ENCODE measurements at places on chromosomes 7 and 10.
A peak's percentile ranks its signal among the peaks of the same experiment; 100 is the strongest.

GRCh38 chr10:86758189-86759072 is 2.0 kb downstream of the BMPR1A start:
- no peak for DNase-seq

DNA sequence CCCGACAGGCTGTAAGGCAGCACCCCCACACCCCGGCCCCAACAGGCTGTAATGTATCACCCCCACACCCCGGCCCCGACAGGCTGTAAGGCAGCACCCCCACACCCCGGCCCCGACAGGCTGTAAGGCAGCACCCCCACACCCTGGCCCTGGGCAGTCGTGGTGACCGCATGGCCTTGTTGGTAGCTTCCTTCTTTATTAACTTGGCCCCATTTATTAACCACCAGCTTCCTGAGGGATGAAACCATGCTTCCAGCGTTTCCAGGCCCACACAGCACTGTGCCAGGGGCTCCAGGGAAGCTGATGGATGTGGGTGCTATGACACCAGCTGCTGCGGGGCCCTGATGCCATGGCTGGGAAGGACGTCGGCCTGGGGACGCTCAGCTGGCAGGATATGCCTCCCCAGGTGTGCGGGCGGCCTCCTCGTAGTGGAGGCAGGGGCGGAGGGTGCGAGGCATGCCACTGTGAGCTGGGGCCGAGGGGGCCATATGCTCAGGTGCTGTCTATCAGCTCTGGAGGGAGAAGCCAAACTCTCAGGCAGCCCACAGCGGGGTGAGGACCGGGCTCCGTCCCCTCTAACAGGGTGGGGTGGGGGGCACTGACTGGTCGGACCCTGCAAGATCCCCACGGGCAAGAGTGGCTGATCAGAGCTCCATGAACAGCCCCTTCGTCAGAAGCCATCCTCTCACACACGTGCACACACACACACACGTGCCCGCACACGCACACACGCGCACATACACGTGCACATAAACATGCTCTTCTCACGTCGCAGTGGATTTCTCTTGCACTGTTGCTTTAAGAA is 311.0 kb downstream of the PTPRN2 start:
- DNase-seq: no peak

DNA sequence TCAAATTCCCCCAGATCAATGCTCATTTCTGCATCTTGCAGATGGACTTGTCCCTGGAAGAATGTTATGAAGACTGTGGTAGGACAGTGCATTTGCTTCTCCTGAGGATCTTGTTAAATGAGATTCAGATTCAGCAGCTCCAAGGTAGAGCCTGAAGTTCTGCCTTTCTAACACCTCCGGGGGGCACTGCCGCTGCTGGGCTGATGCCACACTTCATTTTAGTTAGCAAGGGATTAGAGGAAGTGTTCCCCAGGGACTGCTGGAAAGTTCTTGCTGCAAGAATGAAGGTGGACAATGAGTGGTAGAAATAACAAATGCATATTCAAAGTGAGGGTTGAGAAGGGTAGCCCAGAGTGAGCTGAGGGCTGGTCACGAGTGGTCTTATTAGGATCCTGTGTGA is 434.3 kb upstream of the AKR1E2 start:
- no peak for DNase-seq

- DNase-seq: no peak
Observed at GRCh38 chr7:115094163-115094562, 172.3 kb downstream of the MDFIC start.

GRCh38 chr10:69426376-69426727 is 9.6 kb upstream of the TACR2 start:
- no peak for DNase-seq

- no peak for DNase-seq
Observed at GRCh38 chr7:79823246-79823951, 311.2 kb upstream of the GNAI1 start.

DNA sequence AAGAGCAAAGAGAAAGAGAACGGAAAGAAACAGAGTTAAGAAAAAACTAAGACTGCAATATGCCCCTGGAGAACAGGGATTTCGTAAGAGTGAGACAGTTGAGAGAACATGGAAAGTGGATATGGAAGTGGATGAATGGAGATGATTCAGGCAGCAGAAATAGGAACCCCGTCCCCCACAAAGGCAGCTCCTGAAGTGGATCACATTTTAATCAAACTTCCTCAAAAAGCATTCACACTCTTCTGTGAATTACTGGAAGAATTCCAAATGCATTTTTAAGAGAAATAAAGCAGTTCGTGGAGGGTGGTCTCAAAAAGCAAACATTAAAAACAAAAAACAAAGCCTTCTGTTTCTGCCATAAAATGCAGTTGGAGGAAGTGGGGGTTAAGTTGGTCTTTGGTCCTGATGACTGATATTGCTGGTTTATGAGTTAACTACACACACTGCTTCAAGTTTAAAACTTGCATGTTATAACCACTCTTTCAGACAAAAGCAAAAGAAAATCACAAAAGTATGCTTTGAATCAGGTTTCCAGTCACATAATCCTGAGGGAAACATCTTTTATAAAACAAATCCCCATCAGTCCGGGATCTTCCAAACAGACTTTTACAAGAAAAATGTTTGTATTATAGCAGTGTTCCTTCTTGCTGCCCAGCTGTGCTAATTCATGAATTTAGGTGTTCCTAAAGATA is 214.3 kb downstream of the FANK1 start:
- DNase-seq: no peak

- DNase-seq: no peak
Observed at GRCh38 chr10:100980311-100980710, 7.0 kb downstream of the MRPL43 start.

DNA sequence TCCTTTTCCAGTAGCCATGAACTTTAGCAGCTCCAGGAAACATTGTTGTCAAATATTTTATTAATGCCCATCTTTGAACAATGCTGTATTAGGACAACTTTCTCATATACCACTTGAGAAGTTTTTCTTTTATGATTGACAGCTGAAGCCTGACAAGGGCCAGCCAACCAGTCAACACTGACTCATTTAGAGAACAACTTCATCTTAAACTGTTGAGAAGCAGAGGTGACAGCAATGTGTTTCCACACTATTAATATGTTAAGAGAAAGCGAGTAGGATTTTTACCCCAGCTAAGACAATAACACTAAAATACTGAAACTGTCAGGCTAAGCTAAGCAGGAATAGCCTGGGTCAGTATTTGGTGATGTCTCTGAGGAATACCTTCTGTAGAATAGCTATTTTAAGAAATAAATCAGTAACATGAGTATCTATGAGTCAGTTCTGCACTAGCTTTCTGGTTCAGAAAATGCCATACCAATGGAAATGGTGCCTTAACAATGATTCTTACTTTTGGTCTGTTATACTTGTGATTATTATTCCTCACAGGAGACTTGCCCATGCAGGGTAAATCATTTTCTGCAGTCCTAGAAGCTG is 168.8 kb upstream of the POT1 start:
- DNase-seq: no peak

DNA sequence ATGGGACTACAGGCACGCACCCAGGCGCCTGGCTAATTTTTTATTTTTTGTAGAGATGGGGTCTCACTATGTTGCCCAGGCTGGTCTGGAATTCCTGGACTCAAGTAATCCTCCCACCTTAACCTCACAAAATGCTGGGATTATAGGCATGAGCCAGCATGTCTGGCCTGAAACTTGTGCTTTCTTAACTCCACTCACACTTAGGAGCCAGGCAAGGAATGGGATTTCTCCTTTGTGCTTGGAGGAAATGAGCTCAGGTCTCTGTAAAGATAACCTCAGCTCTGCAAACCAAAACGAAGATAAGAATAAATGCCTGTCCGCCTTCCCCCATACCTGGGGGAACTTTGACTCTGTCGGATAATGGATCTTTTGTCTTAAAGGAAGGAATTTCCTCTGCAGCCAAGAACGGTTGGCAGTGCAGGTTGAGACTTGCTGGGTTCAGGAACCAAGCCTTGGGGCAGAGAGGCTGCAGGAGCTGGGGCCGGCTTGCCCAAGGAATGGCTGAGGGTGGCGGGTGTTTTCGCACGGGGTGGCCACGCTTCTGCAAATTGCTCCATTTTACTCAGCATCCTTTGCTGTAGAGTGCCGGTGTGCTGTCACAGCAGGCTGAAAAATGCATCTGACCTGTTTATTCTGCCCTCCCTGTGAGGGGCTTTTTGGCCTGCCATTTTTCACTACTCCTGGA is 174.2 kb downstream of the KIAA1217 start:
- no peak for DNase-seq

GRCh38 chr7:85068799-85069198 is 118.1 kb downstream of the SEMA3D start:
- DNase-seq: peak; percentile 42

GRCh38 chr7:77360104-77360503 is 56.0 kb downstream of the GSAP start:
- DNase-seq: no peak

DNA sequence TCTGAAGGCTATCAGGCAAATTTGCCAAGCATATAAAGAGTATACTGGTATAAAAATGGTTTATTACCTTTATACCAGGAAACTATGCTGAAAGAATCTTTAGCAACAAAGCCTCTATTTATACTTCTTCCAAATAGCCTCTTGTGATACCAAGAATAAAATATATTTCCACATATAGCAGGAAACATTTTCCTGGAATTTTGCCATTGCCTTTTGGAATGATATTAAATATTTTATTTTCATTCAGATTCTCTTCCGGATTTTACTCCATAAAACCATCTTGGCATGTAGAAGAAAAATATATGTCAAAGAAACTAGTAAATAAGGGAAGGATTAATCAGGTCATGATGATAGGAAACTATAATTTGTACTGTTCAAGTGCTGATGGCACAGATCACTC is 17.7 kb downstream of the SOSTDC1 start:
- no peak for DNase-seq

DNA sequence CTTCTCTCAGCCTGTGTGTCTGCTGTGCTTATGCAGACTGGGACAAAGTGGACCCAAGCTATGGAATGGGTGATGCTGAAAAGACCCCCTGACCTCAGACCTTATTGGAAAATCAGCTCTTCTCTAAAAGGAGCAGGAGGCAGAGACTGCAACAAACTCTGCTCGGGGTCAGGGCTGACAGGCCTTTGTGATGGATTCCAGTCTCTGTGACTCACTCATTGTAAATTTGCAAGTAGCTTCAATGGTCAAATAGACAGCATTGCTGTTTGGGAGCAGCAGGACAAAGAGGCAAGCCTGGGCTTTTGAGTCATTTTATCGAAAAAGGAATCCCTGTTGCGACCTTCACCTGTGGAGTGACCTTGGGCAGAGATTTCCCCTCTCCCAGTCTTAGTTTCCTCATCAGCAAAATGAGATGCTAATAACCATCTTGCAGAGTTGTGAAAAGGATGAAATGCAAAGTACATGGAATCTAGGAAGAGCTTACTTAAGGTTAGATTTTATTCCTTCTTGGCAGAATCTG is 26.1 kb upstream of the GPR26 start:
- no peak for DNase-seq

DNA sequence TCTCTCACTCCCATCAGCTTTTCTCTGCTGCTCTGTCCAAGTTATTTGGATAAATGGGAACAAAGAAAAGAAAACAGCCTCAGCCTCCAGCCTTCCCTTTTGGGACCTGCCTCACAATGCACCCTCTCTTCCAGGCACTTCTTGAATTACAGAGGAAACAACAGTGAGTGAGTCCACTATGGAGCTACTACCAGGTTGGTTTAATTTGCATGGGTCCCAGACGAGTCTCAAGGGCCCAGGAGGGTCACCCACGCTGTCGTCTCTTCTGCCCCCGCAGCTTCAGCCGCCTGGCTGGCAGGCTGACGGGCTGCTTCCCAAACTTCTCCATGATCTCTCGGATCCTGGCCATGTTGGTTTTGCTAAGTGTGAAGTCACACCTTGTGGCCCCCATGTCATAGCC is 80.4 kb downstream of the GPR26 start:
- DNase-seq: no peak

- no peak for DNase-seq
Observed at GRCh38 chr7:1897076-1897860, 227.2 kb downstream of the ELFN1 start.

DNA sequence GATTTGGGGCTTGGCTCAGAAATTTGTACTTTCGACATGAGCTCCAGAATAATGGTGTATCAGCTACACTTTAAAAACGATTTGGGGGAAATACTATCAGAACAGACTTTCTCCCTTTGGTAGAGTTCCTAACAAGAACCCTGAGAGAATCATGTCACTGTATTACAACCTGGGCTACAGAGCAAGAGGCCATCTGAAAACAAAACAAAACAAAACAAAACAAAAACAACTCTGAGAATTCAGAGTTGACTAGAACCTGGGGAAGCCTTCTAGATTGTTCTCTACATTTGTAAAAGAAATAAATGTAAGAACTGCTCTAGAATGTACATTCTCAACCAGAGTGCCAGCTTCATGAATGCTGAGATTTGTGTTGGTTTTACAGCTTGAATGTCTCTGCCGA is 262.6 kb upstream of the SEMA3D start:
- no peak for DNase-seq

DNA sequence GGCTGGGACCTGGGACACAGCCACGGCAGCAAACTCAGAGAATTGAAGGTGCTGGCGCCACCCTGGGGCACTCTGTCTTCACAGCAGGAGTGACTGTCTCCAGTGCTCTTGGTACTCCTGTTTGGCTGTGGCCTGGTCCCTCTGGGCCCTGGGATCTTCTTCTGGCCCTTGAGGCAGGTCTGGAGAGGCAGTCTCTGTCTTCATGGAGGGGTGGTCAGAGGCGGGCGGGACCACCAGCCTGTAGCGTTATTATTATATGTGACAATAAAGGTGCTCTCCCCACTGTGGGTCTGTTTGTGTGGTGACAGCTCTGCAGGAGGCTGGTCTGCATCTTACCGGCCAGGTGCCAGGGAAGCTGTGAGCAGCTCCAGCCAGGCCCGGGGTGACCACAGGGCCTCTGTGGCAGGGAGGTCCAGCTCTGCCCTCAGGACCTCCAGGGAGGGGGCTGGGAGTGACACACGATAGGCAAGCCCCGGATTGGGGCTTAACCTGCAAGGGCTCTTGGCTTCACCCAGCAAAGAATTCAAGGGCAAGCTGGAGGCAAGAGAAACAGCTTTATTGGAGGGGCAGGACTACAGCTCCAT is 70.3 kb downstream of the MYL10 start:
- no peak for DNase-seq

- peak; percentile 14 for DNase-seq
Observed at GRCh38 chr7:94547126-94547525, 37.5 kb downstream of the CASD1 start.

- no peak for DNase-seq
Observed at GRCh38 chr10:116674901-116675423, 54.2 kb downstream of the PNLIPRP2 start.

DNA sequence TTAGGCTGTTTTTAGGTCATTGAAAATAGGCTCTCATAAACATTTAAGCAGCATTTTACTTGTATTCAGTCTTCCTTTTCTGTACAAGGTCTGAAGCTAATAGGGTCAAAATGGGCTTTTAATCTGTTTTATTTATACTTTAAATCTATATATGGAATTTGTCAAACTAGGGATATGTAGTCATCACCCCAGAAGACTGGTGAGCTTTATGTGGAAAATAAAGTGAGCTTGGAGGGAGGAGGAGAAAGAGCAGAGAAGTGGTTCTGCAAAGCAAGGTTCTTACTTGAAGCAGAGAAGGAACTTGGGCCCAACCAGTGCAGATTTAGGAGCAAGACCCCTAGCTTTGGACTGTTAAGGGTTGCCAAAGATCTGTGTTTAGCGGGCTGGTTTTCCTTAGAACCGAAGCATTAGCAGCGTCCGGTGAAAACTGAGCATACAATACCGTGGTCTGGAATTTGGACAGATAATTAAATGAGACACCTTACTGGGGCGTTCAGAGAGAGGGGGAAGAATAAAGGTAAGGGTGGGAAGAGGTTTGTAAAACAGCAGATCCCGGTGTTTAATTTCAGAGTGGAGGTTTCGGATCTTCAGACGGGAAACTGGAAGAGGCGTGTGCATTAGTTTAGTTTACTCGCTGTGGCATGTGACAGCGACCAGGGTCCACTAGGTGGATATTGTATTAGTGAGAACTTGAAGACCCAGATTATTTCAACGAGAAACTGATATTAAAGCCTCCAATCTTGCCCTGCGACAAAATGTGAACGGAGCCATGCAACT is 2.4 kb downstream of the BAMBI start:
- no peak for DNase-seq
